ENCODE measurements at places on chromosomes 1 and 21.

DNA sequence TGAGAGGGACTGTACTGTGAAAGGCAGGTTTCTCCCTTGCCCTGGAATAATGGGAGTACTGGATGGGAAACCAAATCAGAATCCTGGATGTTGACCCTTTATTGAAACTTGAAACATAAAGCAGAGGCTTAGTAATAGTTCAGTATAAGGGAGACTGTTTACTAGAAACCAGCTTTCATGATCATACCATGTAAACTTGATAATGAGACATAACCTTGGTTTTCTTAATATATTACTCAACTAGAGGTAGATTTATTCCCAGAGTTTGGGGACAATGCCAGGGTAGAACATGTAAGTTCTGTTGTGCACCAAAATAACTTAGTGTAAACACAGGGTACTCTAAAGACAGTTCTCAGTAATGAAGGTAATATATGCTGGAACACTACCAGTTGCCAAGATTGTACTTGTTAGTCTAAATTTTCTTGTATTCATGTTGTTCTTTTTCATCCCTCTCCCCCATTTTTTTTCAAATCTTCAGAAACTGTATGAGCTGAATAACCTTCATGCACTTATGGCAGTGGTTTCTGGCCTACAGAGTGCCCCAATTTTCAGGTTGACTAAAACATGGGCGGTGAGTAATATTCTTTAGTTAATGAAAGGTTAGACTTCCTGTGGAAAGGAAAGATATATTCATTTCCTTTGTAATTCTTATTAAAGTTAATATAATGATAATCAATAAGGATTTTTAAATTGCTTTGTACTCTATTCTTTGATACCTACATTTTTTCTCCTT lies 49.6 kb downstream of the ANGPTL1 start:
- DNase-seq: no peak

GRCh38 chr1:15935056-15935950 lies 40.6 kb downstream of the ZBTB17 start:
- DNase-seq: no peak

DNA sequence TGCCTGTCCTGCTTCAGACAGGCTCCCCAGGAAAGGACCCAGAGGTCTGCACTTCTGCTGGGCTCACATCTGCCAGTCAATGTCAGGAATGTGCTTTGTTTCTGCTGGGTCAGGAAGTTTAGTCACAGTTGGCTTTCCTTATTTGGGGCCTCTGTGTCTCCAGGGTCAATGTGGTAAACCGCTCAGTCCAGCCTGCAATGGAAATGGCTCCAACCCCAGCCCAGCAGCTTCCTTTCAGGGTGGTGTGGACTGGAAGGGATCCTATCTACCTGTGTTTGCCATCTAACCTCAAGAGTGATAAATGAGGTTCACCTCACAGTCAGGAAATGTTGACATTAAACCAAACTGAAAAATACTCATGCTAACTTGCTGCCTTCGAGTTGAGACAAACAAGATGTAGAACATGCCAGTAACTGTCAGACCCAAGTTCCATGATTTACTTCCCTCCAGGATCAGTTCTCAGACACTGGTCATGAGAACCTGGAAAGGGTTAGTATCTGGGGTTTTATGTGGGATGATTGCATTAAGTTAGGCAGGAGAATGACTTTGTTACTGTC lies 20.3 kb downstream of the ENO1 start:
- DNase-seq: no peak

GRCh38 chr1:224493269-224493668 lies 58.7 kb upstream of the WDR26 start:
- no peak for DNase-seq

DNA sequence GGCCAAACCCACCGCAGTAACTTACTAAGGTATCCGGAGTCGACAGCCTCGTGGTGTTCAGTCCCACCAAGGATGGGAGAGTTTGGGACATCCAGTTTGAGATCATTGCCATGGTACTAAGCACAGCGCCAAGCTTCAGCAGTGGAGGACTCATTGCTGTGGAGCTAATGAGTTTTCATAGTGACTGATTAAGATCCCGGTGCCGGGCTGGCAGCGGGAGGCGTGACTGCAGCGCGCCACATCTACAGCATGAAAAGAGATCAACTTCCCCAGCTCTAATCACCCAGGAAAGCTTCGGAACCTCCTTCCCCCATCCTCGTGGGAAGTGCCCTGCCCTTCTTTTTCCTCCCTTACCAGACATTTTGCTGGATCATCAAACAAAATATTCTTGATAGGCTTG lies 149.9 kb downstream of the OLFM3 start:
- DNase-seq: no peak

DNA sequence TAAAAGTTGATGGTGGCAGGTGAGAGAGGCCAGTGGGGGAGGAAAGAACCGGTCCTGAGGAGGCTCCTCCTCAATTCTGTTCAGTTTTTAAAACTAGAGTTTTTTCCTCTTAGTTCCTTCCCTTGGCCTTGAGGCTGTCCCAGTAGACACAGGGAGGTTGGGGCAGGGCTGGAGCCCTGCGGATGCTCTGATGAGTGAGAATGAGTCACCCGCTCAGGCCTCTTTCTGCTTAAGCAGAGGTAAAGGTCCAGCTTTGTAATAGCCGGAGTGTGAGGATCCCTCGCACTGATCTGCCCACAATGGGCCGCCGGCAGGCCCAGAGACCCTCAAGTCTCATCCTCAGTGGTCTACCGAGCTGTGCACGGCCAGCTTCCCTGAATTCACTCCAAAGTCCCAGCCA lies 49.6 kb upstream of the IRF2BP2 start:
- DNase-seq: no peak

Measured in stimulated activated CD8-positive, alpha-beta memory T cell treated with anti-CD3 and anti-CD28 coated beads, Interleukin-7, amount 100 ng/mL, for 1 hour (primary cell).